ENCODE measurements at places on chromosomes 16 and 17.

- DNase-seq: no peak
Observed at GRCh38 chr17:57033296-57033695, 51.8 kb upstream of the AKAP1 start.

DNA sequence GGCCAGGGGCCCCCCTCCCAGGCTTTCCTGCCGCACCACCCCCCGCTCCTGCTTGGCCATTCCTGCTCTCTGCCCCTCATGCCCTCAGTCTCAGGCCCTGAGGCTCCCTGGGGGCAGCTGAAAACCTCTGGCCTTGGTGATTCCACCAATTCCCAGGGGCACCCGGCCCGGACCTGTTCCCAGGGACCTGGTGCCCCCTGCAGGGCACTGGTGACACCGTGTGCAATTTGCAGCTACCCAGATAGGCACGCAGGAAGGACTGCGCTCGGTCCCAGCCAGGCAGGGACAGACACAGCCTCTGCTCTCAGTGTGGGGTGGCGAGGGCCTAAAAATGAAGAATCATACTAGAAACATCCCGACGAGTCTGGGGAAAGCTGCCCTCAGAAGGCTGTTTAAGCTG lies 13.4 kb downstream of the WFDC1 start:
- no peak for DNase-seq

DNA sequence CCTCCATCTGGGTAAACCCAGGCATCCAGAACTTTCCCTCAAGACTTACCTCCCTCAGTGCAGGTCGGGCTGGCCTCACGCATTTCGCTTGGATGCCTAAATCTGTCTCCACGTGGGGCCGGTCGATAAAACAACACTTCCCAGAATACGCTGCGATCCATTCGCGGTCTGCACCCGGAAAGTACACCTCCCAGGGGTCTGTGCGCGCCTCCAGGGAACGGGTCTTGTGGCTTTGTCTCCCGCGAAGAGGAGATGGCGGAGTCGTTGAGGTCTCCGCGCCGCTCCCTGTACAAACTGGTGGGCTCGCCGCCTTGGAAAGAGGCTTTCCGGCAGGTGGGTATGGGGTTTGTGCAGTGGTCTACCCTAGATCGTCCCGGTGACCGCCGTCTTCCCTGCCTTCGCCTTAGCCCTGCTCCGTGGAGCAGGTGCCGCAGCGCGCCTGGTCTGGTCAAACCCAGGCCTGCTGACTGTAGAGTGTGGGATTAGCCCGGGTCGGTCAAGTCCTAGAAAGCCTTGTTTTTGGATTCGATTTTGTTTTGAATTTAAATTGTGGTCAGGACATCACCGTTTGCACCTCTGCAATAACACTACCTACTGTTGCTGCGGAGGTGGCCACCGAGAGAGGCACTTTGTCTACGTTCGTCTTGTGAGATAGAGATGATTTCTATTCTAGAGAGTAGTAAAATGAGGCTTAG lies at the start of gene RPAIN:
Gene RPAIN, plus strand, starts transcription at position 224 of the 695 bp plus-strand sequence. Its CDS starts 29 bp downstream, at position 253.
- DNase-seq: no peak

- no peak for DNase-seq
Observed at GRCh38 chr16:86405319-86405718, 105.0 kb upstream of the FOXF1 start.

DNA sequence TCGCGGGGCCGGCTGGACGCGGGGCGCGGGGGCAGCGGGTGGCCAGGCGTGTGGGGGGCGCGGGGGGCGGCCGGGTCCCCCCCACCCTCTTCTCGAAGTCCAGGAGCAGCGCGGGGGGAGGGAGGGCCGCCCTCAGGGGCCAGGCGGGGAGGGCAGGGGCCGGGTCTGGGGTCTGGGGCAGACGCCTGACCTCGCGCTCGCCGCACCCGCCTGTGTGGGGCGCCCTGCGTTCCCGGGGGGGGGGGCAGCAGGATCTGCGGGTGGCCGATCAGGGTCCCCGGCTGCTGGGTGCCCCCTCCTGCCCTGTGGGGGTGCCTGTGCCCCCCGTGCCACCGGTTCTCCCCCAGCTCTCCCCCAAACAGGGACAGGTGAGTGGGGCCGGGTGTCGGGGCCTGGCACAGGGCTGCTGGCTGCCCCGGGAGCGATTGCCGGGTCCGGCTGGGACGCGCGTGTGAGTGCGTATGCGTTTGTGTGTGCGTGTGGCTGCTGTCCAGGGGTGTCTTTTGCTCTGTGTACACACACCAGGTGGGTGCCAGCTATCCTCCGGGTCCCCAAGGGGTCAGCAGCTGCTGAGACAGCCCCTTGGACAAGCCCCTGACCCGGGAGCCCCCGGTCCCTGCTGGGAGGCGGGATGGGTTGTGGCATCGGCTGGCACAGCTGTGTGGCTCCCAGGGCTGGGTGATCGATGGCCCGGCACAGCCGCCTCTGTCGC lies 663 bp downstream of the PRR35 start:
- no peak for DNase-seq

GRCh38 chr16:78571434-78571833 lies 472.0 kb downstream of the WWOX start:
- DNase-seq: no peak

DNA sequence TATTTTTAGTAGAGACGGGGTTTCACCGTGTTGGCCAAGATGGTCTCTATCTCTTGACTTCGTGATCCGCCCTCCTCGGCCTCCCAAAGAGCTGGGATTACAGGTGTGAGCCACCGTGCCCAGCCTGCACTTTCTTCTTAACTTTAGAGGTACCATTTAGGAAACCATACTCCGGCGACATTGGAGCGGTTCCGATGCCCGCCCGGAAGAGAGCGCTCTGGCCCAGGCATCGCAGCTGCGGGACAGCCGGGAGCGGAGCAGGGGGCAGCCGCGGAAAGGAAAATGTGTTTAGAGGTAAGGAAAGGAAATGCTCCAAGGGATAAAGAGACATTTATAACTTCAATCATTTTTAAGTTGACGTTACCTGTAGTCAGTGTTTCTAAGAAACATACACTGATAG lies 6.0 kb upstream of the HS3ST3B1 start:
- DNase-seq: no peak

DNA sequence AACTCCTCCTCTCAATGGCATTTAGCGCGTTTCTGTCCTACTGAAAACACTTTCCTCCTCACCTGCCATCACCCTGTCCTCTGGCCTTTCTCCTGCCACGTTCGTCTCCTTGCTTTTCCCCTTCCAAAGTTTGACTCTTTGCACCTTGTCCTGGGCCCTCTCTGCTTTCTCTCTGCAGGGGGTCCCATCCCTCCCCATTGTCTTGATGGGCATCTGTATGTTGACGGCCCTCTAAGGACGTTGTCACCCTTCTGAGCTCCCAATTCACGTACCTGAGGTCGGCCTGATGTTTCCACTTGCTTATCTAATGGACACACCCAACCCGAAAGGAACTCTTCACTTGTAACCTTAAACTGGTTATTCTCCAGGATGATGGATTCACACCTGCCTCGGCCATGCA lies 170.4 kb downstream of the WSCD1 start:
- DNase-seq: no peak

DNA sequence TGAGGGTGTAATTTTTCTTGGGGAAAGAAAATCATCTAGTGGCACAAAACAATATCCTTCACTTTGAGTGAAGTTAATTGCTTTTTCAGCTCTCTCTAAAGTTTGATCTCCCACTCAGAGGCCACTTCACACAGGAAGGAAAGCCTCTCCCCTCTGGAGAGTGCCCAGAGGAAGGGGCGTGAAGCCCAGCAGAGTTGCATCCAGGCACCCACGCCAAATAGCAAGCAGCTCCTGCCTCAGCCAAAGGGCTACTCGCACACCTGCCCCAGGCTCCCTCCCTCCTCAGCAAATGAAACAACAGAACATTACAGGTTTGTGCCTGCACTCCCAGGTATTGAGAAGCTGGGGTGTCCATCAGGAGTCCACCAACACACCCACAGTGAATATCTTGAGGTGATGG lies 183.0 kb upstream of the RPL38 start:
- no peak for DNase-seq

DNA sequence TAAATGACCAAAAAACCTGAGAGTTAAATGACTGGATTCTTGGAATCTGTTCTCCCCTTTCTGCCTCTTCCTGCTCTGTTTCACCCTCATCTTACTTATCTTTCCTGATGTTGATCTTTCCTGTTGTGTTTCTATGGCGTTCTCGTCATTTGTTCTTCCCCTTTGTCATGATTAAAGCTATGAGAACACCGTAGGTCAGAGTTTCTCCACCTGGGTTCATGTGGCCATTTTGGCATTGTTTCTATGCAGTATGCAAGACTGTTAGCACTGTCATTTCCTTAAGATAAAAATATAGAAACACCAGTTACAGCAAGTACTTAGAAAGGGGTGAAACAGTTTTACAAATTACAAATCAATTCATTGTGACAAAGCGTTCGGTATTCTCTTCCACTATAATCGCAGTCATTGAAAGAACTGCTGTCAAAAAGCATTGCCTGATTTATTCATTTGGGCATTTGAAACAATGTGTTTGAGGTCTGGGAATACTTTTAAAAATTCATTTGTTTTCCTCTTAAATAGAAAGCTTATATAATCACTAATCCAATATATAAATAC lies 166.0 kb downstream of the PHKB start:
- no peak for DNase-seq

GRCh38 chr17:82698974-82699442 lies 510 bp upstream of the RAB40B start:
- no peak for DNase-seq

DNA sequence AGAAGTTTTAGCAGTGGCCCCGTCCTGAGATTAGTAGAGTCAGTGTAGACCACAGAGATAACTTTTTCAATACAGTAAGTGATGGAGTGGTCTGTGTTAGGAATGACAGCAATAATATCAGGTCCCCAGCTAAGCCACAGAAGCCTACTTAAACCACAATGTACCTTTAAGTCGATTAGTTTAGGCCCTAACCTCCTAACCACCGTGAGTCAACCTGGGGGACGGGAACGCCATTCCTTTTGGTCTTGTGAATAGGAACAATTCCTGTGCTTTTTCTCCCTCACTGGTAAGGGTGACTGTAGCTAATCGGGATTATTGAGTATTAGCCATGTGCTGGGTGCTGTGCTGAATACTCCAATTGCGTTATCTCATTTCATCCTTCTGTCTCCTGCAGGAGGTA lies 14.0 kb downstream of the YPEL2 start:
- DNase-seq: no peak

GRCh38 chr16:72715267-72715666 lies 332.7 kb downstream of the ZFHX3 start:
- no peak for DNase-seq

DNA sequence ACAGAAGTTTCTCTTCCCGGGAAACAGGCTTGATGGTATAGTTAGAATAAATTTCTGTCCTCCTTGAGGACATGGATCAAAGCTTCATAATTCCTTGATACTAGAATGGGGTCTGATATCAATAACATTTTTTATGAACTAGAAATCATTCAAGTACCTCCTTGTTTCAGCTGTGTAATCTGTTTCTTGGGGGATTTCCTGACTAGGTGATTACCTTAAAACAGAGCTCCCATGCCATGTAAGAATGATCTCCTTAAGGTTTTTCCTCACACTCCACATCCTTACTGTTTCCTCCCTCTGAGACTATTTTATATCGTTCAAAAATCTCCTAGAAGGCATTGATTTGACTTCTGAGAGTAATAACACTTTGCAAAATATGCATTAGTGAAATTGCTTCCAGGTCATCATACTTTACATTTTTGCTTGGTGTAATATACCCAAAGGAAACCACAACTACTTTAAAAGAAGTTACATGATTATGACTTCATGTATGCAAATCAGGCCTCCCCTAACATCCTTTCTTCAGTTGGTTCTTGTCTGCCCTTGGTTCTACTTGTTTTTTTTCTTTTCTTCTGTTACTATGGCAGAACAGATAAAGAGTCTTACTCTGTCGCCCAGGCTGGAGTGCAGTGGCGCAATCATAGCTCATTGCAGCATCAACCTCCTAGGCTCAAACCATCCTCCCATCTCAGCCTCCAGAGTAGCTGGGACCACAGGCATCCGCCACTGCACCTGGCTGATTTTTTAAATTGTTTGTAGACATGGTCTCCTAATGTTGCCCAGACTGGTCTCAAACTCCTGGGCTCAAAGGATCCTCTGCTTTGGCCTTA lies 388.8 kb downstream of the ZFHX3 start:
- DNase-seq: no peak

DNA sequence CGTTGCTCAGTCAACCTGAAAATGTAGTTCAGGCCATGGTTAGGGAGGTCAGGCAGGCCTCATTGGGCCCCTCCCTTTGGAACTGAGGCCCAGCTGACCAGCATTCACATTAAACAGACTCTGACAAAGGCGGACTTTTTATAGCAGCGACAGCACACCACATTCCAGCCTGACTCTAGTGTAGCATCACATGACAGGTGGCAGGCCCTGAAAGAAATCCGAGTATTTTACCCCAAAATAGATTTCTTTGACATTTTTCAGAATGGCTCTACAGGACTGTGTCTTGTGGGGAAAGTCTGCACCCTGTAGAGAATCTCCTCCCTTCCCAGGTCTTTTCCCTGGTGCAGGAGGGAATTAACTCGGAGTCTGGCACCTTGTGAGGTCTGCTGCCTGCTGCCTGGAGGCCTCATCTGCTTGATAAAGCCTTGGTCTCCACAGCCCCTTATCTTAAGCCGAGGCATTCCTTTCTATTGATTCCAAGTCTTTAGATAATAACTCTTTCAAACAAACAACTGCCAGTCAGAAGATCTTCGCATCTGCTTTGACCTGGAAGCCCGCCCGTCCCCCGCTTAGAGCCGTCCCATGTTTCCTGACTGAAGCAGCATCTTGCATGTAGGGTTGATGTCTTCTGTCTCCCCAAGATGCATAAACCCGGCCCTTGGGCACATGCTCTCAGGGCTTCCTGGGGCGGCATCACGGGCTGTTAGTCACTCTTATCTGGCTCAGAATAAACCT lies 44.0 kb upstream of the CAPN15 start:
- DNase-seq: no peak

GRCh38 chr16:51002881-51003490 lies 148.1 kb downstream of the SALL1 start:
- no peak for DNase-seq

GRCh38 chr16:3074860-3075522 lies 9.6 kb downstream of the IL32 start:
- no peak for DNase-seq

GRCh38 chr17:19768046-19768782 lies 20.1 kb upstream of the ALDH3A1 start:
- no peak for DNase-seq

- DNase-seq: no peak
Observed at GRCh38 chr16:27238016-27238587, 30.5 kb downstream of the NSMCE1 start.

DNA sequence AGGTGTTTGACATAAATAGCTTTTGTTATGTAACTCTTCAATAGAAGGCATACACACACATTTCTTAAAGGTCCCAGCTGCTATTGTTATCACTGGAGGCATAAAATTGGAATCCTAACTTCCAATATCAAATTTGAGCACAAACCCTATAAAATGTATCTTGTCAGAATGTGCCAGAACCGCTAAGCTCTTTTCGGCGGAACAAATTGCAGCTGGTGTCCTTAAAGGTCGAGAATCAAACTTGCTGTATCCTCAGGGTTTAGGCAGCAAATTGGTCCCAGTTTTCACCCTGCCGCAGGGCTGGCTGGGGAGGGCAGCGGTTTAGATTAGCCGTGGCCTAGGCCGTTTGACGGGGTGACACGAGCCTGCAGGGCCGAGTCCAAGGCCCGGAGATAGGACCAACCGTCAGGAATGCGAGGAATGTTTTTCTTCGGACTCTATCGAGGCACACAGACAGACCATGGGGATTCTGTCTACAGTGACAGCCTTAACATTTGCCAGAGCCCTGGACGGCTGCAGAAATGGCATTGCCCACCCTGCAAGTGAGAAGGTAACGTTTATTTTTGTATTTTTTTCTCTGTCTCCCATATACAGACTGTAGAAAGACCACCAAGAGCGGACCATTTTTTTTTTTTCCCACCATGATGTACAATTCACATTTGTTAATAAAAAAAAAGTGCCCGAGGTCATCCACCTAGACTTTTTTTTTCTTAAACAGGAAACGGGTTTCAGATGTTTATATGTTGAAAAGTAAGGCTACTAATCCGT lies 297.1 kb downstream of the IRF8 start:
- no peak for DNase-seq

Measured in cortex of kidney (tissue), 1 donor.